Fibroblast of lung (primary cell): ENCODE measurements at places on chromosomes 6 and 20.
A peak's percentile ranks its signal among the peaks of the same experiment; 100 is the strongest.

GRCh38 chr6:131782764-131783163 lies 25.1 kb upstream of the ENPP1 start:
- no peak for DNase-seq

- no peak for DNase-seq
Measured at GRCh38 chr6:167303675-167304625, 12.8 kb downstream of the UNC93A start.

GRCh38 chr6:22320750-22321149 lies 23.9 kb upstream of the PRL start:
- peak; percentile 73 for DNase-seq

DNA sequence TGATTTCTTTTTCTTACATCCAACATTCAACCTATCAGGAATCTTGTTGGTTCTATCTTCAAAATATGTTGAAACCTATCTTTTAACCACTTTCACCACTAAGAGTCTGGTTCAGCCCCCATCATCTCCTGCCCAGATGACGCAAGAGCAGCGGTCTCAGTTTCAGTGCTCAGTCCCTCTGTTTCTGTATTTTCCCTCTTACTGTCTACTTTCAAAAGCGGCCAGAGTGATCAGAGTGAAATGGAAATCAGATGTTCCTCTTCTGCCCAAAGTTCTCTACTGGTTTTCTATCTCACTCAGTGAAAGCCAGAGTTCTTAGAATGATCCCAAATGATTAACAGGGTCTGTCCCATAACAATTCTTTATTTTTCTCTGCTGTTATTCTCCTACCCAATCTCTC lies 147.9 kb upstream of the PDE7B start:
- no peak for DNase-seq

- DNase-seq, result peak; percentile 23
Measured at GRCh38 chr6:11460001-11460668, 77.4 kb upstream of the TMEM170B start.

- DNase-seq, result no peak
Measured at GRCh38 chr20:5095931-5096330, 23.8 kb downstream of the PCNA start.

- DNase-seq, result peak; percentile 83
Measured at GRCh38 chr6:97594844-97595243, 311.8 kb upstream of the MMS22L start.

GRCh38 chr6:11343963-11344723 lies 111.7 kb upstream of the NEDD9 start:
- no peak for DNase-seq

GRCh38 chr6:159727717-159728445 lies 575 bp downstream of the WTAP start:
- DNase-seq, result peak; percentile 39

- no peak for DNase-seq
Measured at GRCh38 chr6:160085226-160085625, 36.4 kb upstream of the SLC22A1 start.

DNA sequence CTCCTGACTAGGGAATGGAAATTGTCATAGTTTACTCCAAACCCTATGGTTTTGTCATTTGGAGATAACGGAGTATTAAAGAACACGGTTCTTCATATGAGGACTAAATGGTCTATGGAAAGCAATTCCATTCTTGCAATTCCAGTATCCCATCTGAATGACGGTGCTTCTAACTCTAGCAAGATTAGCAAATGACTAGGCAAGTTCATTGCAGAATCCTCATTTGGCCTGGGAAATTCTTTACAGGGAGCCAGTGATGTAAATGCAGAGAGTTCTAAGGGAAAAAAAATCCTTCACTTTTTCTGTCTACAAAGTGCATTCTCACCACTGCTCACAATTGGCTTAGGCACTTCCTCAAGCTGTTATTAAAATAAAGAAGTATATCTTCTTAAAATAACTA lies 111.5 kb downstream of the MOXD1 start:
- DNase-seq, result no peak

- no peak for DNase-seq
Measured at GRCh38 chr20:18727032-18727508, 86.5 kb upstream of the SCP2D1 start.

GRCh38 chr6:48136856-48137255 lies 25.9 kb upstream of the PTCHD4 start:
- peak; percentile 66 for DNase-seq

- DNase-seq, result no peak
Measured at GRCh38 chr6:99813565-99813964, 180.5 kb downstream of the MCHR2 start.

DNA sequence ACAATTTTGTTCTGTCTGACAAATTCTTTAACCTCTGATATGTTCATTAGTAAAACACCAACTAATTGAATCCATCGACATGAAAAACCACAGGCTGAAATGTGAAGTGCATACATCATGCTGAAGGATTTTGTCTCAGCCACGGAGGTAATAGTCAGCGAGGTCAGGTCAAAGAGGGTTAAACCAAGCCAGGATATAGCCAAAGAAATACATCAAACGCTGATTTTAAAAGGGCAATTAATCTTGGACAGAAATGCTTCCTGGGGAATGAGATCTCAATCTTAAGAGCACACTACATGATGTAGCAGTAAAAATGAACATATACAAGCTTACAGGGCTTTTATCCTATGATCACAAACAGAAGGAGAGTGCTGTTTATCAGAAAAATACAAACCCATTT lies 106.7 kb downstream of the PRDM1 start:
- no peak for DNase-seq

DNA sequence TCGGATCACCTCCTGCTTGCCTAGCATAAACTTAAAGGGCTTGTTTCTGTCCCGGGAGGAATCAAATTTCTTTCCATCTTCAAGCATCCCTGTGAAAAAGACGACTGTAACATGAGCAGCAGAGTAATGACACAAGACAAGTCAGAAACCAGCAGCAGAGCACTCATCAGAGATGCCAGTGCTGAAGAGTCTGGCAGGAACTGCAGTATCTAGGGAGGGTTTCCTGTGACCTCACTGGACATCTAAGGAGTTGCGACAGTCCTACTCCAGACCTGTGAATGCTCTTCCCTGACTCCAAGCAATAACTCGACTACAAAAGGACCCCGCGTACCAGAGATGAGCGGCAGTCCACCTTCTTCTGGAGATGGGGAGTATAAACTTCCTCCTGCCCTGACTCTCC lies 17.3 kb downstream of the FKBP1A start:
- peak; percentile 79 for DNase-seq

- DNase-seq, result no peak
Measured at GRCh38 chr20:58143531-58143930, 84.9 kb downstream of the ANKRD60 start.

GRCh38 chr6:30097902-30098768 lies 14.8 kb downstream of the TRIM31 start:
- DNase-seq, result no peak

DNA sequence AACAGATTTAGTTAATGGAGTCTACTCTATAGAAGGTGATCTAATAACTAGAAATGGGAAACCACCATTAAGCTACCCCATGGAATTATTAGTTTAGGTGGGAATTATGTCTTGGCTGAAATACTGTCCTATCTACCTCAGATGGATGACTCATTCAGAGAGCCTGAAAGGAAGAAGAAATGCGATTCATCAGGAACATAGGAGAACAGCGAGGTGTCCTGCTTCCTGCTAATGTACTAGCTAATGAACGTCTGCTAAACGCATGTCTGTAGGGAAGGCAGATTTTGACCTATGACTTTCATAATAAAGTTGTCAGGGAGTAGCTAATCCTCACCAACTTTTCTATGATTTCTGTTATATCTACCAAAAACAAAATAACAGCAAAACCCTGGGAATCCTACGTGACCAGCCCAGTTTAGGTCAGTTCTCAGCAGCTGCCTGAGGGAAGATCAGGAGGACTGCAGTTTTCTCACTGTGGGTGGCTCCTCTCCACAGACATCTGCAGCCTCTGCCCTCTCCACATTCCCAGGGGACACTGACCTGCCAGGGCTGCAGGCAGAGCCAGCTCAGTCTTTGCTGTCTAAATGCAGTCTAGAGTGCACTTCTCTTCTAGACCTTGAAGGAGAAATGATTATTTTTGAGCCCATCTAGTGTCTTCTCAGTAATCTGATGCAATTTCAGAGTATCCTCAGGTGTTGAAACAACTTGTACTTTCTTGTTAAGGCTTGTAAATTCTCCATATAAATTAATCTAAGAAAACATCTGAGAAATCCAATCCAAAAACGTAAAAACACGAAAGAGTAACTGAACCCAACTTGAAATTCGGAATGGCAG lies 18.1 kb upstream of the SFT2D1 start:
- DNase-seq, result peak; percentile 24

GRCh38 chr6:77548662-77549366 lies 85.5 kb upstream of the HTR1B start:
- DNase-seq, result no peak

DNA sequence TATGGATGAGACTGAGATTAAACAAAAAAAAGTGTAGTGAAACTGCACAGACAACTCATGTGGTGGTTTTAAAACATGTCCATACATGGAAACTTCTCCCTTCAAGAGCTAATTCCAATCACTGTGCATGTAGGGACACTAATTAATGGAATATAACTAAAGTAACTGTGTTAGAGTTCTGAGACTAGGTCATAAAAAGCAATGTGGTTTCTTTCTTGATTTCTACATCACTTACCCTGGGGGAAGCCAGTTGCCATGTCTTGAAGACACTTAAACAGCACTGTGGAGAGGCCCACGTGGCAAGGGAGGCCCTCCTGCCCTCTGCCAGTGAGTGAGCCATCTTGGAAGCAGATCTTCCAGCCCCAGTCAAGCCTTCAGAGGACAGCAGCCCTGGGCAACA lies 118.2 kb upstream of the DST start:
- no peak for DNase-seq

DNA sequence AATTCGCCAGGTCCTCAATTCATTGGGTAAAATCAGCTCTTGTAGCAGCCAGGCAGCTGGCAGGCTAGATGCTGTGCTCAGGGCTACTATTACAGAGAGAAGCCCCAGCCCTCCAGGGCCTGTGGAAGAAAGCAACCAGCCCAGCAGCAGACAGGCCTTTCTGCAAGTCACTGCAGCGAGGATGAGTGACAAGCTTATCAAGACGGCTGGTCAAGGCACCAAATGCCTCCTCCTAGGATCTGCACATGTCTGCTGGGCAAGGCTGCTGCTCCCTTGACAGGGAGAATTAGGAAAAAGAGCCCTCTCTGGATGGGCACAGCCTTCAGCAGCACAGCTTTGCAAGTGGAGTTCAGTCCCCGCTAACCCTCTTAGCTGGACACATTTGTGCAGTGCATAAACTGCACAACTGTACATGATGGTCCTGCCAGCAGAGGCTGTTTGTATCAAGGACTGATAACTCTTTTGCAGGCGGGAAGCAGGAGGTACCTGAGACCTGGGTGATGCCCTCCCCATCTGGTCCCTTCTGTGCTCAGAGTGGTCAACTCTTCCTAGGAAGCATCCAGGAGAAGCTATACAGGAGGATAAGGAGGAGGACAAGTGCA lies 89.9 kb downstream of the CDC5L start:
- DNase-seq, result no peak

GRCh38 chr6:161418463-161418945 lies 144.6 kb upstream of the AGPAT4 start:
- DNase-seq, result peak; percentile 86
